ENCODE measurements at places on chromosomes 2 and 18.

- DNase-seq, result no peak
Measured at GRCh38 chr2:218265626-218266025, 4.3 kb downstream of the AAMP start.

DNA sequence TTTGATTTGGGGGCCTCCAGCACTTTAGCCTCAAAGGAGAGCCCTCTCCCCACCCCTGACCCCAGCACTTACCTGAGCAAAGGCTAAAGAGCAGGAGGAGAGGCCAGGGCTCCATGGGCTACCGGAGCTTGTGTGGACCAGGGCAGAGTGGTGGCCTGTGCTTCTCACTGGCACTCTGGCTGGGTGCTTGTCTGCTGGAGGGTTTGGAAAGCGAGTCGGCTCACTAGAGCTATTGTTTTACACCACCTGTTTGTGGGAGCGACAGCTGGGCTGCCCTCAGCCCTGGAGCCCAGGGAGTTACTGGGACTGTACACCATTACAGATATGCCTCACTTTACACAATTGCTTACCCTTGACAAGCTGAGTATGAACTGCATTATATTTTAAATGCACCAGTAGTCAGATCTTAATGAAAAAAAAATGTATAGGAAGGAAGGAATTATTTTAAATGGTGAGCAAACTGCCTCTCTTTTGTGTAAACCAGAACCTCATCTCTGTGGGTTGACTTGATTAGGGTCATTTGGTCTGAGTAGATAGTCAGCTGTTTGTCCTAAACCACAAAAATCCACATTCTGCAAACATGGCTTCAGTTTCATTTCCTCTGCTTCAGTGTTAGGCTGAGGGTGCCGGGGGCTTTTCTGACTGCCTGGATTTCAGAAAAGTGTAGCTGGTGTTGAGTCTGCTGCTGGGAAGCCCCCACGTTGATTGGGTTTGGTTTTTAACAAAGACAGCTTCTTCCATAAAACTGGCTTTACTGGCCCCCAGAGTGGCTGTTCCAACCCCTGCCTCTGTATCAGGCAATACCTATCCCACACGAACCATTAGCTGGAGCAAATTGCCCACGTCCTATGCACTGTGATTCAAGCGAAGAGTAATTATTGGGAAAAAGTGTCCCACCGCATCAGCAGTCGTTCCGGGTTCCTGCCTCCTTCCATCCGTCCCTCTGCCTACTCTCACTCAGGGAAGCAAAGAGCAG, at the start of gene CHRNA1:
Gene CHRNA1, minus strand, starts transcription at position 193 of the 976 bp plus-strand sequence. Its CDS starts 78 bp downstream, at position 115.
- no peak for DNase-seq

- no peak for DNase-seq
Measured at GRCh38 chr2:67631483-67631882, 234.3 kb downstream of the ETAA1 start.

DNA sequence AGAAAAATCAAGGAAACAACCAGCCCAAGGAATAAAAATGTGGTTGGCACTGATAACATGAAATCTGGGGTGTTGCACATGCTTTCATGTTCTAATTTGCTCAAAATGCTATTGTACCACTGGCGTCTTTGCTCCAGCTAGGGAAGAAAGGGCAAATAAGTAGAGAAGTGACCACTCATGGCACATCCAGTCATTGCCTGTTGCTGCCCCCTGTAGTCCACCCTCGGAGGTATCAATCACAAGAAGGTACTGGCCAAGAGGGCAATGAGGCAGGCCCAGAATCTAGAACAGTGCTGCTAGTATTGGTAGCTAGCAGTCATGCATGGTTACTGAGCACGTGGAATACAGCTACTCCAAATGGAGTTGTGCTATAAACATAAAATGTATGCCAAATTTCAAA, 213.4 kb downstream of the CDCA7 start:
- DNase-seq, result no peak

DNA sequence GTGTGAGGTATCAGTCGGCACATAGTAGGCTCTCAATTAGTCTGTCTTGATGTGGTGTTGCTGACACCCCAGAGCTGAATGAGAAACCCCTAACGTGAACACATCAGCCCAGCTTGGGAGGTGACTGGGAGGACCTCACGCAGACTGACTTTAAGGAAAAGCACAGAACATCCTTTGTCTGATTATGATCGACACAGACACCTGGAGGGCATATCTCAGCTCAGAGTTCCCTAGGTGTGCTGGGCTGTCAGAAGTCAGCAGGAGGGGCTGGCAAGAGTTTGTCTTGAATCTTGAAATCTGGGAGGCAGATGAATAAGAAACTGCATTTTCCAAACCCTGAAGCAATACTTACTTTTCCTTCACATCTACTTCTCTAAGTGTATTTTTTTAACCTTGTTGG, 16.8 kb upstream of the MYCN start:
- no peak for DNase-seq

DNA sequence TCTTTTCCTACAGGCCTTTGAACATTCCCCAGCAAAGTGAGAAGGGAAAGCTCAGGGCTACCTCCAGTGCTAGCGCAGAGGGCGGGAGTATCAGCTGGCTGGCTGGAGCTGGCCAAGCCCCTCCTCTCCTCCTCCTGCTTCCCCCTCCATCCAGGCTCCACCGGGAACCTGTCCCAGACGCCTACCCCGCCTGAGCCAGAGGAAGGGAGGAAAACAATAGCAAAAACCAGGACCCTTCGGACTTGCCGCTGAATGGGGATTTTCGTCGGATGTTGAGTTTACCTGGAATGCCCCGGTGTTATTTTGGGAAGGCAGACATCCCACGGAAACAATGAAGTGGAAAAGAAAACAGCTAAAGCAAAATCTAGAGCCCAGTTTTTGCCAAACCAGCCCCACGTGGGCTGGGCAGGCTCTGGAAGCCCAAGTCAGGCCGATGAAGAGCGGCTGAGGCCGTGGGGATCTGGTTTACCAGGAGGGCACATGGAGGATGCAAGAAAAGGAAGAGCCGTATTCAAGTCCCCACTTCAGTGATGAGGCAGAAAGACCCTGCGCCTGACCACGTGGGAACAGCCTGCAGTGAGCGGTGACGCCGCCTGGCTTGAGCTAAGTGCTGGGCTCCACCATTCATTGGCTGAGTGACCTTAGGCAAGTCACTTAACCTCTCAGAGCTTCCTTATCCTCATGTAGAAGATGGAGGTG, 100.4 kb upstream of the LCLAT1 start:
- DNase-seq, result no peak

- no peak for DNase-seq
Measured at GRCh38 chr18:71189581-71189980, 900.7 kb downstream of the SOCS6 start.

DNA sequence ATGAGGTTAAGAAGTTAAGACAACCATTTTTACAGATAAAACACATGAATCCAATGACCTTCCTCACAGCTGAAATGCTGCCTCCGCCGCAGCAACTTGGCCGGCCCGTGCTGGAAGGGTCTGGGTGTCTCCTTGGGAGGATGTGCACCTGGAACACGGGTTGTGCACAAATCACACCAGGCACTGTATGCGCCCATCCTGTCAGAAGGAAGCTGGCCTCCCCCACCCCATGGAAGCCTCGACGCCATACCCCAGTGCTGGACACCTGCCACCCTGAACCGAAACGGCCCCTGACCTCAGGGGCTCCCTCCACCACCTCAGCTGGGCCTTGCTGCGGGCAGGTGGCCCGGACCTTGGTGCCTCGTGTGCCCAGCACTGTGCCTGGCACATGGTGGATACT, 111.8 kb downstream of the PXDN start:
- DNase-seq, result no peak

DNA sequence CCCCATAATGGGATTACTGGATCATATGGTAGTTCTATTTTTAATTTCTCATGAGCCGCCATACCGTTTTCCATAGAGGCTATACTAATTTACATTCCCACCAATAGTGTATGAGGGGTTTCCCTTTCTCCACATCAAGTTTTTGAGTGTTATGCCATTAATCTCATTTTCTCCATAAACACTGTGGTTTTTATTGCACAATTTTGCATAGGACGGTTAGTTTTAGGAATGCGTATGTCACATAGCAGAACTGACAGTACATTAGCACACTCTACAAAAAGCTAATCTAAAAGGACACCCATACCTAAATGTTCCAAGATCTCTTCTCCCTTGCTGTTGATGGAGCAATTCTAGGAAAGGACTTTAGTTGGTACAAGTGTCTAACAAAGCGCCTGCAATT, 32.5 kb downstream of the DARS1 start:
- no peak for DNase-seq

DNA sequence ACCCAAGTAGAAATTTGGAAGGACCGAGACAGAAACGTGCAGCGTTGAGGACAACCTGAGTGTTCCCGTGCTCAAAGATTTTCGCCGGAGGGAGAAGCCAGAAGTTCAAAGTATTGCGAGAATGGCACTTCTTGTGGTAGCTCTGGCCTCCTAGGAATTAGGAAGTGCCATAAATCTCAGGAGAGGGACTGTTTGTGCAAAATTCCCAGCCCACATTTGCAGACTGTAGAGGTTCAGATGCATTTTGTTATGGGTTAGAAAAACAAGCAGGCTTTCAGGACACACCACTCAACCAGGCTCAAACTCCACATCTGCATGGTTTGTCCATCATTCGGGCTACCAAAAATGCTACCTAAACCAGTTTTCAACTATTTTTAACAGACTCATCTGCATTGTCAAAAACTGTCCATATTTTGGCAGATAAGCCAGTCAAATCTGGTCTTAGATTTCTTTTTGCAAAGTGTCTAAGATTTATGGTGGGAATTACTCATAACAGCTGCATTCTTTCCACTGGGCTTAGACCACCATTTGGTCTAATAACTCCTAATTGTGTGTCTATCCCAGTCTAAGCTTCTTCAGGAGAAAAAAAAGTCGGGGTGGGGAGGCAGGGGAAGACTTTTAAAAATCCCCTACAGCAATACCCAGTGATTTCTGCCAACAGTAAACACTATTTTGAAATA, 422.9 kb downstream of the ARHGAP15 start:
- no peak for DNase-seq

- DNase-seq, result no peak
Measured at GRCh38 chr2:151297882-151298281, 8.4 kb upstream of the NMI start.

- DNase-seq, result no peak
Measured at GRCh38 chr2:85061896-85062295, 71.3 kb upstream of the TCF7L1 start.

DNA sequence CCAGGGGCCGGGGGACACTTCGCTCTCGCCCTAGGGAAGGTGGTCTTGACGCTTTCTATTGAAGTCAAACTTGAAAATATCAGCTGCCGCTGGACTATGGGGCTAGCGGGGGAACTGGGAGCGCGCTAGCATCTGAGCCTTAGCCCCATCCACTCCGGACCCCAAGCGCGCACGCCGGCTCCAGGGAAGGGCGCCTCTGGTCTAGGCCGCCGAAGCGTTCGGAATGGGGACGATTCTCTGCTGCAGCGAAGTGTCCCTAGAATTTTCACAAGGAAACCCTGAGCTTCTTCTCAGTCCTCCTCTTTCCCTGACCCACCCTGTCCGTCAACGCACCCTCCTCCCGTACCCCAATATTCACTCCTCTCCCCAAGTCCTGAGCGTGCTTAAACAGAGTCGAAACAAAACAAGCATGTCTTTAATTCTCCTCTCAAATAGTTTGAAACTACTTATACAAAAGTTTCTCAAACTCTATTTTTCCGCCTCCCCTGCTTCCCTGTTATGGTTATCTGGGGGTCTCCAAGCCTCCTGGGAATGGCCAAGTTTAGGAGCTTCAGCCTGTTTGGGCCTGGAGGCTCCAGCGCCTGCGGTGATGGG, 5.0 kb downstream of the RAX start:
- no peak for DNase-seq

DNA sequence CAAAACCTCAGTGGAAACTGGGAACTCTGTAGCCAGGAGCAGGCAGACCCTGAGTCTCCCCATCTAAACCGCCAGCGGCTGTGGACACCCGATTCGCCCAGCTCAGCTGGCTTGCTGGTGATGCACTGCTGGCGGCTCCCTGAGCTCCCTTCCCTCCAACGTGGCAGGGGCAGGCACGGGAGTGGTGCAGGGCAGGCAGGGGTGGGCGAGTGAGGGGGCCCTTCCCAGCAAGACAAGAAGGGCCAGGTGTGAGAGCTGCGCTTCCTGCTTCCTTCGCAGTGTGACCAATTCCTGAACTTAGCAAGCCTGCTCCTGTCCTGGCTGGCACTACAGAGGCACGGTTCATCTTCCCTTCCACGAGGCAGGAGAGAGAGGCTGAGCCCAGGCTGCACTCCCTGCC, 12.3 kb upstream of the SEMA4C start:
- DNase-seq, result no peak

DNA sequence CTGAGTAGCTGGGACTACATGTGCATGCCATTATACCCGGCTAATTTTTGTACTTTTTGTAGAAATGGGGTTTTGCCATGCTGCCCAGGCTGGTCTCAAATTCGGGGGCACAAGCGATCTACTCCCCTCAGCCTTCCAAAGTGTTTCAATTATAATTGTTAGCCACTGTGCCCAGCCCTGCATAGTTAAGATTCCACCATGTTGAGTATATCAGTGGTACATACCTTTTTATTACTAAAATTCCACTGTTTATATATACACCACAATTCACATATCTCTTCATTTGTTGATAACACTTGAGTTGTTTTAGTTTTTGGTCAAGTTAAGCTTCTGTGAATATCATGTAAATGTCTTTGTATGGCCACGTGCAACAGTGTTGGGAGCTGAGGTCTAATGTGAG, 12.8 kb upstream of the FMNL2 start:
- no peak for DNase-seq

- DNase-seq, result no peak
Measured at GRCh38 chr18:28736223-28736622, 559.3 kb upstream of the CDH2 start.

GRCh38 chr2:121805766-121806143, 50.3 kb downstream of the TSN start:
- no peak for DNase-seq

- no peak for DNase-seq
Measured at GRCh38 chr2:10161961-10162441, 39.5 kb downstream of the RRM2 start.

- DNase-seq, result no peak
Measured at GRCh38 chr2:39661826-39662225, 3.9 kb upstream of the TMEM178A start.

DNA sequence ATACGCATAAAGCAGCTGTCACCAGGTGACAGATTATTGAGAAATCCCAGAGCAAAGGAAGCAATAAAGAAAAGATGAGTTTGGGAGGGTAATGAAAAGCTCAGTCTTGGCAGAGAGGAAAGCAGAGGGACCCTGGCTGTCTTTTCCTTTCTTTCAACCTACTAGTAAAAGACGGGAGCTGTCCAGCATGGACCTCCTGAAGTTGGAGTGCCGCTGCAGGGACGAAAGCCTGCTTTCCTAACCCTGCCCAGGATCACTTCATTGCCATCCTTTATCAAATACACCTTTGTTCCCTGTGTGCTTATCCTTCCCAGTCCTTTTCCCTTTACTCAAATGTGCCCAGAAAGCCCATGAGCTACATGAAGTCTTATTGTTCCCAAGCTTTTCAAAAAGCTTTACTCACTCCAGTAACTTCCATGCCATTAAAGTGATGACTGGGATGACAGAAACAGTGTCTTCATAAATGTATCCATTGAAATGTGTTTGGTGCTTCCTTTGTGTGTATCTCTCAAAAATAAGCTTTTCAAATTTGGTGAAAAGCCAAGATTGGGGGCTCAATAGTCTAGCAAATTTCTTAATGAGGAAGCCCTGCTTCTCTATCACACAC, 3.7 kb upstream of the SPR start:
- peak; percentile 7 for DNase-seq
